Dorsolateral prefrontal cortex (tissue), 122 donors: ENCODE measurements at places on chromosomes 12 and 14.
A peak's percentile ranks its signal among the peaks of the same experiment; 100 is the strongest.

DNA sequence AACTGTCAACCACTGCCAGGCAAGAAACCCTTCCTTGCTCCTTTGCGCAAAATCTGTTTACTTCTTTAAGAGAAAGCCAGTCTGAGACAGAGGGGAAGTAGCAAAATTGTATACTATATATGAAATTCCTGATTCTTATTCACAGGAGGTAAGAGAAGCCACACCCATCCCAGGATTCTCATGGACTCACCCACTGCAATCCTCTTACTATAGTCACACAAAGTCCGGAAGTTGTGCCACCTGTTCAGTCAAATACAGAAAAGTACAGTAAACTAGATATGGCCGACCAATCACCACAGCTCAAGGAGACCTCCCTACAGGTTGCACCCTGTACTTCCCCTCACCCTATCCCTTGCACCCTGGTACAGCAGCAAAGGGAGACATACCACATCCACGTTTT, 2.9 kb downstream of the PRMT5 start:
- no peak for DNase-seq

DNA sequence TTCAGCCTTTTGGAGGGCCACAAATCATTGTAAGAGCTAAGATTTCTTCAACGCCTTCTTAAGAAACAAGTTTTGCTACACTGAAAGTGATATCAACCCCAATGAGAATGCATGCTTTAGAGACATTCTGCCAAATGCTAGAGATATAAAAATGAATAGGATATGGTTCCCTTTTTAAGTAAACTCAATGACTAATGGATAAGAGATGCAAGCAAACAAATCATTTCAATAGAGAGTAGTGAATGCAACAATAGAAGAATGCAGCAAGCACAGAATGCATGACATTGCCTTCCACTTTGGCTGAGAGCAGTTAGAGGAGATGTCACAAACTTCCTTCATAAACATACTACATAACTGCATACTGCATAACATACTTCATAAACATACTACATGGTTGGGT, 116.4 kb downstream of the PDZRN4 start:
- no peak for DNase-seq

DNA sequence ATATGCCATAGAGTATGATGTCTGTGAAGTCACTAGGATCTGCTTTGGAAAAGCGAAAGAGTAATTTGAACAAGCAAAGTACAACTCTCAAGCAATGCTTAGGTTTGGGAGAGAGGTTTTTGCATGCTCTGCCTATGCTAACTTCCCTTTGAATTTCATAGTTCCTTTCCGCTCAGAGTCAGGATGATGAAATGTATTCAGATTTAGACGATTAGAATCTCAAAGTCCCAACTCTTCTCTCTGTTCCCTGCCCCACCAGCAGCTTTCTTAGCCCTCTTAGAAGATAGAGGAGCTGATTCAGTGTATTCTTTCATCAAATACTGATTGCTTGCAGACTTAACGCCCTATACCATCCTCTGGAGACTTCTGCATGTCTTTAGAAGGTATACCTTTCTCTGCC, 11.5 kb downstream of the RAB5B start:
- no peak for DNase-seq

GRCh38 chr14:58787592-58787991, 149.8 kb downstream of the DACT1 start:
- DNase-seq = no peak

- no peak for DNase-seq
Measured at GRCh38 chr14:23707415-23707814, 71.3 kb downstream of the DHRS2 start.

DNA sequence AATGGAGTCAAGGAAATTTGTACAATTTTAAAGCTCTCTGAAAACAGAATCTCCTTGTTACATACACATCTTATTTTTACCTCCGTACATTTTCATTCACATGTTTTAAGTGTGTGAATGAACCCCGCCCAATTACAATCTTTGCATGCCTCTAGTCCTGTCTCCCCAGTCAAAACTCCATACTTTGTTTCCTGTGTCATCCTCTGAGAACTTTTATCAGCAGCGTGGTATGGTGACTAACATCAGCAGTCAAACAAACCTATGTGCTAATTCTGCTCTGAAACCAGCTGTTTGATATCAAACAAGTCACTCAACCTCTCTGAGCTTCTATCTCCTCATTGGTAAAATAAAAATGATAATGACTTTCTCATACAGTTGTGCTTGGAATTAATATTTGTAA, 15.8 kb upstream of the ERGIC2 start:
- no peak for DNase-seq

DNA sequence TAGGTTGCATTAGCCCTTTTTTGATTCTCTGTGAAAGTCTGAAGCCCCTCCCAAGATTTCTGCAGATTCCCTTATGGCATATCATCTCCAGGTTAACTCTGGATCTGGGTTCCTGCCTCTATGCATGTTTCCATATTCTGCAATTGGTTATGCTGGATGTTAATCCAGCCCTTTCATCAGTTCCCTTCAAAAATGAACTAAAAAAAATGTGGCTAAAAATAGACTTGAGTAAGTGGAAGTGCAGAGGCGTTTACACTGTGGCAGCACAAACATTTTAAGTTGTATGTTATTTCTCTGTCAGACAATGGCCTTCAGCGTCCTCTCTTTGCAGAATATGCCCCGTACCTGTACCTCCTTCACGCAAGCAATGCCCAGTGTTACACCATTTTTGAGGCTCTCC, 11.4 kb downstream of the MGST1 start:
- DNase-seq = no peak

- DNase-seq = peak; percentile 24
Measured at GRCh38 chr14:93788543-93789227, 400 bp upstream of the PRIMA1 start.

GRCh38 chr12:101829639-101830366, 956 bp downstream of the GNPTAB start:
- DNase-seq = no peak

GRCh38 chr12:124544983-124545382, 22.4 kb downstream of the NCOR2 start:
- no peak for DNase-seq

GRCh38 chr12:15276088-15276698, 46.1 kb upstream of the PTPRO start:
- DNase-seq = no peak

DNA sequence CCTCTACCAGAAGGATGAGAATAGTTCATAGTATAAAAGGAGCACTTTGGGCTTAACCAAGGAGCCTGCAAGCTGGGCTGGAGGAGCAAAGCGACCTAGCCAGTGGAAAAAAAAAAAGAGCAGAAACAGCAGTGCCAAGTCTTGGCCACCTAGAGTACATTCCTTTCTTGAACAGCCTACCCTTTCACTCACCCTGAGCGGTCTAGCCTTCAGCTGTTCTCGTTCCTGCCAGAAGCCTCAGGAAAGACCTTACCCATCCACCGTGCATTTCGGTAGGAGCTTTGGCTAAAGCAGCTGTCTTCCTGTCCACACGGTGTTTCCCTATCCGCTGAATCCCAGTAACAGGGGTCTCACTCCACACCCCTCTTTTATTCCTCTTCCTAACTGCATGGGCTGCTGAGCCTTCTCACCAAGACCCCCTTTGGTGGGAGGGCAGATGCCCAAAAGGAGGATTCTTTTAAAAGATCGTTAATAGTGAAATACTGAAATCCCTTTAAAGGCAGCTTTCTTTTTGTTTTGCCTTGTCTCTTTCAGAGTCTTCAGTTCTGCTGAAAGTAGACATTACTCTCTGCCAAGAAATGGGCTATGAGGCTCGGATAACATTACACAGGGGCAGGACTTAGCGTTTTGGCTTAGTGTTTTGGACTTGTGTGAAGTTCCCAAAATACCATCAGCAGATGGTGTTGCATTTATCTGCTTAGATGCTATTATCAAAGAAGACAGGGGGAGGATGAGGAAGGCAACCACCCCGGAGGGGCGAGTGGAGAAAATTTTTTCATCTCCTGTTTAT, 88.5 kb upstream of the METAP2 start:
- peak; percentile 13 for DNase-seq

DNA sequence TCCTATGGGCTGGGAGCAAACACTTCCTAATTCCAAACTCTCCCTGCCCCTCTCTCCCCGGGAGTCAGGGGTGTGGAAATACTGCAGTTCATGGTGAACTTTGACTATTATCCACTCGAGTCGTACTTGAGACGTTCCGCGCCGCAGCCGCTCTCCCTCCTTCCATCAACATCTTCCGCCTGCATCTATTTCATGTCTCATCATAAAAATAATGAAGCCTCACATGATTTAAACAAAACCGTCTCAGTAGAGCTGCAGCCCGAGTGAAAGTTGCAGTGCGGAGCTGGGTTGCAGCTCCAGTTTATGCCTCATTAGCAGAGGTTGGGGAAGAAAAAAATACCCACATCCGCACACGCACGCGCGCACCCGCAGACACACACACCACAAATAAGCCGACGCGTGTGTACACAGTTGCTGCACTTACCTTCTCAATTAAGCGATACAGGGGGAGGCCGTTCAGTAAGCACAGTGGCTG, 283 bp downstream of the LMO3 start:
- DNase-seq = no peak

DNA sequence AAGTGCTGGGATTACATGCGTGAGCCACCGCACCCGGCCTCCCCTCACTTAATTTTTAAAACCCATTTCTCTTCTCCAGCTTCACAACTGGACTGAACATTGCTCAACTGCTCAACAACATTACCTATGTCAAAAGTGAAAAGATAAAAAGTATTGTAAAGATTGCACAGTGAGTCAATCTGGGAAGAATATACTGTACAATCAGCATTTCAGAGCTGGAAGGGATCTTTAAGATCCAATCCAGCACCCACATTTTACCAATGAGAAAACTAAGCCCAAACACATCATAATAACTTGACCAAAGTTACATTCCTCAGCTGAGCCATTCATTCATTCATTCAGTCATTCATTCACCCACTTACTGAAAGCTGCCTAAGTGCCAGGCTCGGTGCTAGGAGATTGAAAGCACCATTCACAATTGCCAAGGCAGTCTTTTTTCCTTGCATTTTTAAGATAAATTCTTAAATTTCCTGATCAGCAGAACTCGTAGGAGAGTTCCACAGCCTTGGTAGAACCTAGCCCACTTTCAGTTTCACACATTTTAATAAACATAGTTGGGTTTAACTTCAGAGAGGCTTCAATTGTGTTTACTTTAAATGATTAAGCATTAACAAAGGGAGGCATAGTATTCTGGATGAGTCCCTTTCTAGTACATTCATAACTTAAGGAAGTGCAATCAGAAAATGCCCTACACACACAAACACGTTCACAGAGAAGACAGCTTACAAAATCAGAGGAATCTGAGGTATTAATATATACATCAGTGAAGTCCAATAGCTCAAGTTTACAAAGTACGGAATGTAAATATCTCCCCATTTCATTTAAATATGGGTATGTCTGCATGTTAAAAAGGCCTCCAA, 3.0 kb downstream of the GALNT4 start:
- DNase-seq = no peak

DNA sequence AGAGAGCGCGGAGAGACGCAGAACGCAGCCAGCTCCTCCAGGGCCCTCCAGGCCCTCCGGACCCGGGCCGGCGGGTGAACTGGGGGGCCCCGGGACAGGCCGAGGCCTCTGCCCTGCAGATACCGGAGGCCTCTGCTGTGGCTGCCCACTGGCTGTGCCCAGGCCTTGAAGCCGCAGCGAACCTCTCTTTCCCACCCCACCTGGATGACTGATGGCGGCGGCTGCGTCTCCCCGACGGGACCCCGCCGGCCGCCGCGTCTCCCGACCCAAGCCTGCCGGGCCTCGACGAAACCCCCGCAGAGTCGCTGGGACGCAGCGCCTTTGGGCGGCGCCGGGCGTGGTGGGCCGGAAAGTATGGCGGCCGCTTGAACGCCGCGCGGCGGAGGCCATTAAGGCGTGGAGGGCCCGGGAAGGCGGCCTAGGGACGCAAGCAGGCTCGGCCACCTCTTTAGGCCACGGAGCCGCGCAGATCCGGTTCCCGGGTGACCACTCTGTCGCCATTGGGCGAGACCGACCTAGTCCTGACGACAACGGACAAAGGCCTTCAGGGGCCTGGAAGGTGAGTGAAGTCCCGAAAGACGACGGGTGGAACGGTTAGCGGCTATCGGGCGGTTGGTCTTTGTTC, 8.4 kb upstream of the ERGIC2 start:
- no peak for DNase-seq

- DNase-seq = no peak
Measured at GRCh38 chr12:101650346-101651117, 46.9 kb upstream of the CHPT1 start.

DNA sequence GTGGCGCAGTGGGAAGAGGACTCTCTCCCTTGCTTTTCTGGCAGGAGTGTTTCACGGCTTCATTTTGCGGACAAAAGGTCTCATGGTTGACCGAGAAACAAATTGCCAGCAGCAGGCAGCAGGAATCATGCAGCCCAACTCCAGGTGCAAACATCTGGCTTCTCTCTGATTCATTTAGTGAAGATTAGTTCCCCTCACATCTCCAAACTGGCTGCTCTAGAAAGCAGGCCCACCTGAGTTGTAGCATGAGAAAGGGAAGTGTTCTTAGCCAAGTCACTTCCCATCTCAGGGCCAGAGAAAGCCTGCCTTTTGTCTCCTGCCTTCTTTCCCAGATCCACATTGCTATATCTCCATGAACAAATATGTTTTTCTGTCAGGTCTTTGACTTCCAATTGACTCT, 120.8 kb upstream of the CCDC196 start:
- no peak for DNase-seq

- no peak for DNase-seq
Measured at GRCh38 chr12:103798586-103798985, 42.4 kb downstream of the NT5DC3 start.

DNA sequence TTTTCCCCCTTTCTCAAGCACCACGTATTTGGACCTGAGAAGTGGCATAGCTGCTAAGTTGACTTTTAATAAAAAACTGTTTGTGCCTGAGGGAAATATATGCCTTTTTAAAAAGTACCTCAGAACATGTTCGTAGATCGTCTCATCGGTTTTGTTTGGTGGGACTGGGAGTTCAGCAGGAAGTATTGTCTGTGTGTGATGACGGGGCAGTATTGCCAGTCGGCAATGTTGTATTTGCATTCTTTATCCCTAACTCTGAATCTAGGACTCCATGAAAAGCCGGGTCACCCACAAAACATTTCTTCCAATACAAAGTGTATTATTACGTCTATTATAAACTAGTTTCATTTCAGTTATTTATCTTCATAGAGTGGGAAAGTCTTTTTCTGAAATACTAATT, 19.7 kb upstream of the FGD4 start:
- DNase-seq = no peak

- no peak for DNase-seq
Measured at GRCh38 chr12:117331691-117332090, 29.7 kb downstream of the NOS1 start.
